ENCODE measurements at places on chromosomes 13 and 19.
A peak's percentile ranks its signal among the peaks of the same experiment; 100 is the strongest.

DNA sequence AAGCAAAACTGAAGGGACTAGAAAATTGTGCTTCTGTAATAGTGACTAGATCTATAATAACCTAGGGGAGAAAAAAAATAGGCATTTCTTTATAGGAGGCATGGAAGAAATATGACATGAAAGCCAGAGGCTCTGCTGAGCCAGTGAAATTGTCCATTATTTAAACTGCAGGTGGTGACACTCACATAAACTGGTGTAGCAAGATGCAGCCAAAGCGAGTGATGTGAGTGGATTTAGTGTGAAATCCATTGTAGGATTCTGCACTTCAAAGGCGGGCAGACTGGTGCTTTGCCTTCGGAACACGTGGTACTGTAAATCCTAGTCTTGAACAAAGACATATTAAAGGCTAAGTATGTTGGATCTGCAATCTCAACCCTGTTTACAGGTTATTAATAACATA lies 361.9 kb downstream of the TBC1D4 start:
- no peak for DNase-seq

DNA sequence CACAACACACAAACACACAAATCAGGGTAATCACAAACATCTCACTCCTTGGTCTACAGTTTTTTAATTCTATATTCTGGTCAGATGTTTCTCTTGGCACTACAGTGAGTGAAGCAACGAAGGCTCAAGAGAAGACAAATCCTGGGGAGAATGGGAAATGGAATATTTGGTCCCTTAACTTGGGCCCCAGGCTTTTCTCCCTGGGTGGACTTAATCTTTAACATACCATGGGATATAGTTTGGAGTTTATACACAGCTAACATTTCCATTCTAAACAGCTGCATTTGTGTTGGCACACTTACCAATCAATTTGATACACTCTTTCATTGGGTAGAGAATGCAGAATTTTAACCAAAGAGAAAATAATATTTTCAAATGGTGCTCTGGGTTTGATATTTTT lies 1132.6 kb upstream of the SLC10A2 start:
- no peak for DNase-seq

DNA sequence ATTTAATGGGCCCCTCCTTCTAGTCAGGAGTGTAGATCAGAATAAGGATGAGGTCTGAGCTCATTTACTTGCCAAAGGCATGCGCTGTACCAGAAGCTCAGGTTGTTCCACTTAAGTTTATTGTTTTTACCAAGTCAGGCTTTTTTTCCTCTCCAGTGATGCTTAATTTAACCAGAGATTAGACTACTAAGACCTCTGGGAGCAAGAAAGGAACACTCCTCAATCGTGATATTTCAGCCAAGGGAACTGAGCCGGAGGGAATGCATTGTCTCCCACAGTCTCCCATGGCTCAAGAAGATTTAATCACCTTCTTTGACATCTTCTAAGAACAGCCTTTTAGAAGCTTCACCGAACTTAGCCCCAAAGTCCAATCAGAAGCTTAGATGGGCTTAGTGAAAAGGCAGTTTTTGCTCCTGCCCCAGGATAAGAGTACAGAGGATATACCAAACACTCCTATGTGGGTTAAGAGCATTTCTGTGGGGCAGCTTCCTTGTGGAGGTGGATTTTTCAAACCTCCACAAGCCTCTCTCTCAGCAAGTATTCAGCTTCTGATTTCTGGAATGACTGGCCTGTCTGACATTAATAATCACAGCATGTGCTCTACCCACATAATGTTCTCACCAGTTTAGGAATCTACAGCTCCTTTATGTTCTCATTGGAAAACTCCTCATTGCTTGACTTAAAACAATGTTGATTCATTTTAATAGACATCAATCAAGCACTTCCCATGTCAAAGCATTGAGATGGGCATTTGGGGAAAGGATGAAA lies 322.7 kb downstream of the SUCLA2 start:
- no peak for DNase-seq

- DNase-seq = no peak
These were observed 76.1 kb downstream of the RGCC start for GRCh38 chr13:41533266-41534052.

DNA sequence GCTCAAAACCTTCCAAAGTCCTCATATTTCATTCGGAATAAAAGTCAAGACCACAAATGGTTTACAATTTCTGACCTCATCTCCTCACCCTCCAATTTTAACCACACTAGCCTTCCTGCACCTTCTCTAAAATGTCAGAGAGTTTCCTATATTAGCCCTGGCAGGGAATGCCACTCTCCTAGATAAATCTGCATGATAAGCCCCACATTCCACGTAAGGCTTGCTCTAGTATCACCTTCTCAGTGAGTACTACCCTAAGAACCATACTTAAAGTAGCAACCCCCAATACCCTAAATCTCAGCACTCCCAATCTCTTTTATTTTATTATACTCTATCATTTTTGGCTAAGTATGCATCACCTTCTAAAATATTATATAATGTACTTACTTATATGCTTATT lies 100.5 kb upstream of the SLITRK5 start:
- DNase-seq = no peak

GRCh38 chr19:23561341-23561740 lies 125.7 kb downstream of the ZNF675 start:
- no peak for DNase-seq

GRCh38 chr13:48532256-48532505 lies 699 bp downstream of the RCBTB2 start:
- no peak for DNase-seq

DNA sequence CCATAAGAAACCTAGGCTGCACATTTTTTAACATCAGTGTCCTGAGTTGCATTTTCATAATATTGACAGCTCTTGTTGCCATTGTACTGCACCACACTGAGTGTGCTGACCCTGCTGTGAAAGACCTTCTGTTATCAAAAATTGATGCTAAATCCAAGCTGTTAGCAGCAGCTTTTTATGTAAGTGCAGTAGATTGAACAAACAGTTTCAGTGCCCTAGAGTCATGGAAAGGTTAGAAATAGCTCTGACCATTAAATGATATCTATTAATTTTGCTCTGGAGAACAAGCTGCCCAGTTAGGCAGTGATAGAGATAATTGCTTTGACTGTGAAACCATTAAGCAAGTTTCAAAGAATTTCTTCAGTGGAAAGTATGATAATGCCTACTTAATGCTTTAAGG lies 1289.2 kb upstream of the PCDH20 start:
- DNase-seq = peak; percentile 35

Data from NCI-H2171 treated with DMSO at 0.1 percent for 48 hours (cell line).